ENCODE measurements at places on chromosomes 5 and 9.

- DNase-seq, result no peak
These were observed 9.9 kb downstream of the GNAQ start for GRCh38 chr9:78021697-78022096.

DNA sequence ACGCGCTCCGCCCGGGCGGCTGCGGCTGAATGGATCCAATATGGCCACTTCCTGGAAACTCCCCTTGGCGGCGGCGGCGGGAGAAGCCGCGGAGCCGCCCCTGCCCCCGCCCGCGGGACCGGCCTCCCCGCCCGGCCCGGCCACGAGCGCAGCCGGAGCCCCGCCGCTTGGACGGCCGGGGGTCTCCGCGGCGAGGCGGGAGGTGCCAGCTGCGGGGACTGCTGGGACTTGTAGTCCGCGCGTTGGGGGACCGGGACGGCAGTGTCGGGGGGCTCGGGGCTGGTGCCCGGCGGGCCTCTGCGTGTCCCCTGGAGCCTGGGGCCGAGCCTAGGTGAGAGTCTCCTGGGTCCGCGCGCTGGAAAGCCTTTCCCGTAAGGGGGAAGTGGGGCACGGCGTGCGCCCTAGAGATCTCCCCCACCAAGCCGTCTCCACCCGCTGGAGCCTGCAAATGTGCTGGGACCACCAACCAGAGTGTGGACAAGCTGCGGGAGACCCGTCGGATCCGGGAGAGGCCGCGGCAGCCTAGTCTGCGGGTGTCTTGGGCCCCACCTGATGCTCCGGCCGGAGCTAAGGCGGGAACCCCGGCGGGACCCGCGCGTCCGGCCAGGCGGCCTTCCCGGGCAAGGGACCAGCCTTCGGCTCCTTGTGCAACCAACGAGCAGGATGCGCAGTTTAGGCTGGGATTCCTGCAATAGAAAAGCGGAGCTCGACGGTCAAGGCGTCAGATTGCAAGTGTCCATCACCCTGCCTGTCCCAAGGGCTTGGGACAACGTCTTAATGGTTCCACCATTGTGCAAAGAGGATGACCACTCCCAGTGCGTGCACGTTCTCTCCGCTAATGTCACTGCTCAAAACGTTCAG is at the start of gene SEPTIN8:
SEPTIN8 (minus strand) TSS at position 31 of the 861 bp plus-strand sequence. CDS start 102 bp downstream, outside the sequence.
- DNase-seq, result no peak

DNA sequence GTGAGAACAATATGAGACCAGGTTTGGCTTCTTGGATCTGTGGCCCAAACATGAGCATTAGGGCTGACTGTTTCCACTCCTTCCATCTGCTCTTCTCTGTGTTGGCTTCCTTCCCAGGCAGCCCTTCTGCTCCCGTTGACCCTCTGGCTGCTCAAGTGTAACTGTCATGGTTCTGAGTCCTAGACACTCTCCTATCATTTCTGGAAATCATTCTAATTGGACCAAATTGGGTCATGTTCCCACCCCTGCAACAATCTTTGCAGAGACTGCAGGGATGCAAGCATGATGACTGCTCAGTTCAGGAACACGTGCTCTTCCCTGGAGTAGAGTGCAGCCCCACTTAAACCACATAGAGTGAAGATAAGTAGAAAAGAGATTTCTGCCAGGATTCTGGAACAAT is 741.4 kb downstream of the TAF11L14 start:
- no peak for DNase-seq

DNA sequence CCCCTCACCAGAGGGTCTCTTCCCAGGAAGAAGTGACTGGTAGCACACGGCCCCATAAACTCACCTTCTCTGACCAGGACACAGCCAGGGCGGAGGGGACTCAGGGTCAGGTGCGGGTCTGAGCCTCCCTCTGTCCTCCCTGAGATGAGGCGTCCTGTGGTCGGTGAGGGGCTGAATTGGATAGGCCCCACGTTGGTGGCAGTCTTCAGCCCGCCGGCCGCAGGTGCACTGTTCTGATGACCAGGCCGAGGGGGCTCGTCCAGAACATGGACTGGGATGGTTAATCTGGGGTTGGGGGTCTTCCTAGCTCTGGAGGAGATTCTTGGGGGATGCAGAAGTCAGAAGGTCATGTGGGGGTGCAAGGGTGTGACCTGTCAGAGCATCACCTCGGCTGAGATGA is 102.2 kb upstream of the PPP1R26 start:
- DNase-seq, result no peak

- DNase-seq, result no peak
These were observed 687.0 kb downstream of the CETN3 start for GRCh38 chr5:89722538-89722937.

GRCh38 chr9:127991757-127992274 is 11.0 kb upstream of the EEIG1 start:
- no peak for DNase-seq

- no peak for DNase-seq
These were observed 20.7 kb downstream of the MATR3 start for GRCh38 chr5:139314276-139314675.

DNA sequence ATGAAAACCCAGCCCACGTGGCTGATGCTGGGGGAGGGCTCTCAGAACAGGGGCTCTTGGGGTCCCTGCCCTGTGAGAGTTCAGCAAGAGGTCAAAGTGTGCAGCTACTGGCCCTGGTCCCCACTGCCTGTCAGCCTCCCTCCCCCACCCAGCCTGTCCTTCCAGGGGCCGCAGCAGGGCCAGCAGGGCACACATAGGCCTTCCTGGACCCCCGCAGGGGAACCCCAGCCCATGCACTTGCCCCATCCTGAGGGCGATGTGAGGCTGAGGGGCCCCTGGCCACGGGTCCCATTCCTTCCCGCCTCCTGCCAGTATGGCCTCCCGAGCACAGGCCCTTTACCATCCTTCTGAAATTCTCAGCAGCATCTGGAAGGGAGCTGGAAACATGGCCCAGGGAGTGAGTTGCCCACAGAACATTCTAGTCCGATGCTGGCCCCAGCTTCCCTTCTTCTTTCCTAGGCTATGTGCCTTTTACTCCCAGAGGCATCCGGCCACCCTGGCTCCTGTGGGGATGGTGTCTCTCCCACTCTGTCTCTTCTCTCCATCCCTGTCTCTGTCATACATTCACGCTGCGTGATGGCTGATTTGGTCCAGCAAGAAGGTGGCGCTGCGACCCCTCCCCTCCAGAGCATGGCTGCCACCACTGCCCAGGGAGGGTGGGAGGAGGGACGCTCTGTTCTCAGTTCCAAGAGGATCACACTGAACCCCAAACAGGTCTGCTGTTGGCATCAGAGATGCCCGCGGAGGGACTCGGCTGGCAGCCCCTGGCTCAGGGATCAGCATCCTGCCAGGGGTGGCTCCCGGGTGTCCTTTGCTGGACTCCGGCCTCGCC is 19.6 kb downstream of the MRPL36 start:
- DNase-seq, result no peak

- no peak for DNase-seq
These were observed 49.8 kb downstream of the ROR2 start for GRCh38 chr9:91900055-91900796.

GRCh38 chr9:126615791-126616447 is 2.2 kb downstream of the LMX1B start:
- no peak for DNase-seq

GRCh38 chr5:126449751-126450271 is 26.6 kb downstream of the GRAMD2B start:
- no peak for DNase-seq

DNA sequence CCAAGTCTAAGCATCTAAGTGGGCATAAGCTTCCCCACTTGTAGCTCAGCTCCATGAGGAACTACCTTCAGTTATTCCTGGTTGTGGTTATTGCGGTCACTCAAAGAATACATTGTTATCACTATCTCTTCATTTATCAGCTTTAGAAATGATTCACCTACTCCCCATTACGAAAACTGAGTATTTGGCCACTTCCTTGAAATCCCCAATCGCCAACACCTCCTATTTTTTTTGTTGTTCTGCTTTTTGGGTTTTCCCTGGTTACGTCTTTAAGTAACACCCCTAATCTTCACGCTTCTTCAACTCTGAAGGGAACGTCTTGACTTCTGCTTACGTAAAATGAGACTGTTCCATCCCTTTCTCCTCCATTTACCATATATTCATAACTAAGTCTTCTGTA is 20.7 kb downstream of the MAPK9 start:
- no peak for DNase-seq

GRCh38 chr5:151293624-151294023 is 9.9 kb downstream of the SLC36A3 start:
- DNase-seq, result no peak

GRCh38 chr9:121494192-121494591 is 5.5 kb downstream of the GGTA1 start:
- DNase-seq, result no peak

DNA sequence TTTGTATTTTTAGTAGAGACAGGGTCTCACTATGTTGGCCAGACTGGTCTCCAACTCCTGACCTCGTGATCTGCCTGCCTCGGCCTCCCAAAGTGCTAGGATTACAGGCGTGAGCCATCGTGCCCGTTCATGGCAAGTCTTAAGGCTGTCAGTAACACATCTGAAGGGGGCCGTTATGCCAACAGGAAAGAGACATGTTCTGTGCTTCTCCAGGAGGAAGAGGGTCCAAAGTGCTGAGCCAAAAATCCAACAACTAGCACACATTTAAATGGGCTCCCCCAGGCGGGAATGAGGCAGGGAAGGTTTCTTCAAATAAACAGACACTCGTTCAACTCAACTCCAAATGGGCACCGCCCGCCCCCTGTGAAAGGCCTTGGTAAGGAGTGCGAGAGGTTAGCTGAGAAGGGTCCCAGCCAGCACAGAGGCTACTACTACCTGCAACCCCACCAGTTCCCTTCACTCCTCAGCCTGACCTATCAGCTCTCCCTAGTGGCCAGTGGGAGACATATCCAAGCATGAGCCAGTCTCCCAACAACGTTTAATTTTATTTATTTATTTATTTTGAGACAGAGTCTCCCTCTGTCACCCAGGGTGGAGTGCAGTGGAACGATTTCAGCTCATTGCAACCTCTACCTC is 84.1 kb upstream of the DMRT1 start:
- no peak for DNase-seq

GRCh38 chr9:19230355-19231125 is at the start of gene DENND4C:
TSS of gene DENND4C (plus strand) at chr9:19230693. CDS start at chr9:19276175, 45,482 bp downstream.
- no peak for DNase-seq

GRCh38 chr9:133107245-133107722 is 13.8 kb downstream of the RALGDS start:
- no peak for DNase-seq

GRCh38 chr5:5373351-5373989 is 49.0 kb upstream of the ICE1 start:
- DNase-seq, result no peak

DNA sequence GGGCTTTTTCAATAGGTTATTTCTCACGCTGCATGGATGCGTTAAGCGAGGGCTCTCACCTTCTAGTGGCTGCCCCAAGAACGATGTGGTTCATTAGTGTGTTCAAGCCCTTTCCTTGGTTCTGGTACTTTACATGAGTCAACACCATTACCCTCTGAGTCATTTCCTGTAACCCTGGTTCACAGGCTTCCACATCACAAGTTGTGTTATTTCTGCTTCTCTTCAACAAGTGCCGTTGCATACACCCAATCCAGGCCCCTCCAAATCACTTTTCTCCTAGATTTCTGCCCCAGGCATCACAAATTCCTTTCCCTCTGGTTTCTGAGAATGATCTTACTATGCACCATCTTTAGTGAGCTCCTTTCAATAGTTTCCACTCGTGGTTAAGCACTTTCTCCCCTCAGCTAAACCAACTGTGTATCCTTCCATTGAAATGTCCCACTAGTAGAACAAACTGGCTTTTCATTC is 69.5 kb upstream of the RAD23B start:
- peak; percentile 32 for DNase-seq

DNA sequence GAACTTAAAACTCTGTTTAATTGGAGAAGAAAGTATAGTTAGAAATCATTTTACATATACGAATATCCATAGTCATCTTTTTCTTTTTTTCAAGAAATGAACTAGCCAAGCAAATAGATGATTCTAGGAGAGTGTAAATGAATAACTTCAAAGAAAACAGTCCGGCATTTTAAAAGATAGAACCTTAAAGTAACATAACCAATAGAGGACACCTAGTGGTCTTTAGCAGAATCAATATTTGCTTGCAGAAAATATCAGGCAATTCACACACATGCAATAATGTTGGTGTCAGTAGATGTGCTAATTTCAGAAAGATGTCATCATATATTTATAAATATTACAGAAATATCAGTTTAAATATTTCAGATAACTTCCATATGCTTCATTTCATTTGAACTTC is 57.1 kb downstream of the HCN1 start:
- DNase-seq, result no peak

DNA sequence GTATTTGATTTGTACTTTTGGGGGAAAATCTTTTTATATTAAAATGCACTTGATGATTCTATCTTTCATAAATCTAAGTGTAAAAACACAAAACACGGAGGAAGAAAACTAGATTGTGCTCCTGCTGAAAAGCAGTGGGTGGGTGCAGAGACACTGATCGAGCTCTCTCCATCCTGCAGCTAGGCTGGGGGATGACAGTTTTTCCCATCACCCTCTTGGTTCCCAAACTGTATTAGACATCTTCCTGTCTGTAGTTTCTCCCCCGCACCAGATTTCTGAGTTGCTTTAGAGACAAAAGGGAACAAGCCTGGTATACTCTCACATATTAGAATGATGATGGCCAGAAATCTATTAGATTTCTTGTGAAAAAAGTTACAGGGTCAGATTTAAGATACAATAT is 99.6 kb downstream of the FAM114A2 start:
- no peak for DNase-seq

DNA sequence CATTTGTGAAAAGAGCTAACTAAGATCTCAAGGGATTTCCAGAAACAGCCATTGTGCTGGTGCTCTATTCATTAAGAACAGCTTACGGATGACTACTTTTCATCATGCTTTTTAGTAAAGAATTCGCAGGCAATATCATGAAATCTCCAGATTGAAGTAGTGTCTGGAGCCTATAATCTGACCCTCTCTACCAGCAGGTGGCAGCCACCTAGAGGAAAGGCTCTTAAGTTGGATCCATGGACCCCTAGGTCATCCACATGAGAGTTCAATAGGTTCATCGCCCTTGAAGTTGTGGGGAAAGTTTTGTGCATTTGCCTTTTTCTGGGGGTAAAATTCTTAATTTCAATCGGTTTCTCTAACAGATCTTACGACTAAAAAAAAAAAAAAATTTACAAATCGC is 82.3 kb downstream of the SLC1A3 start:
- no peak for DNase-seq

GRCh38 chr9:79131824-79132377 is 439.9 kb upstream of the TLE4 start:
- no peak for DNase-seq

DNA sequence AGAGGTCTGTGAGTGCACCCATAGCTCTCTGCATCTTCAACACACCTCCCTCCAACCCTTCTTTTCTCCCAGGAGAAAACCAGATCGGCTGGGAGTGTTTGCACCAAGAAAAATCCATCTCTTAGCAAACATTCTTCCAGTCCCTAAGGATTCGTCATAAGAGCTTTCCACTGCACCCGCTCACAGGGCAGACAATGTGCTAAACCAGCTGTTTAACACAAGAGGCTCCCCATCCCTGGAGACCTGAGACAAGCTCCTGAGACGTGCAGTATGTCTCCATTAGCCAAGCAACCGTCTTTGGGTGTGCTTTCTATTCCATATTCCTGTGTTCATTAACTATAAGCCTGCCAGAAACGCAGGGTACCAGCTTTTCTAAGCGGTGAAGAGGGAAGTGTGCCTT is 93.6 kb upstream of the ZNF462 start:
- no peak for DNase-seq

GRCh38 chr5:127746756-127747155 is 43.6 kb downstream of the CCDC192 start:
- DNase-seq, result no peak

Data from SIG-M5 (cell line).